ENCODE measurements at places on chromosomes 6 and 20.

DNA sequence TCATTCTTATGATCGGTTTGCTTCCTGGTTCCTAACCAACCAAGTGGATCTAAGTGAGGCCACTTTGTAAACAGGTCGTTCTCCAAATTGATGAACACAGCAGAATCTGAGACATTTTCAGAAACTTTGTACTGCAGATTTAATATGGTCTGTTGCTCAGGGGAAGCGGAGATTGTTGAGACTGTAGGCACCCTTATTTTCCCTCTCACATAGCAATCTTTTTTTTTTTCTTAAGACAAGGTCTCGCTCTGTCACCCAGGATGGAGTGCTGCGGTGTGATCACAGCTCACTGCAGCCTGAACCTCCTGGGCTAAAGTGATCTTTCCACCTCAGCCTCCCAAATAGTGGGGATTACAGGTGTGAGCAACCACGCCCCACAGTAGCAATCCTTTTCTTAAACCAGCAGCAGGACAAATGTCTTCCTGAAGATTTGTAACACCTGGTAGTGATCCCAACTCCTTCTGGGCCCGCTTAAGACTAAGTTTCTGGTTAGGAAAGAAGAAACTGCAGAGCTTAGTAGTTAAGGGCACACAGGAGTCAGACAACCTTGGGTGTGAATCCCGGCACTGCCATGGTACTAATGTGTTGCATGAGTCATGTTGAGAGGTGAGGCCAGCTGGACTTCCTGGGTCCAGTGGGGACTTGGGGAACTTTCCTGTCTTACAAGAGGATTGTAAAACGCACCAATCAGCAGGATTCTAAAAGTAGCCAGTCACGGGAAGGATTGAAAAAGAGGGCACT, 48.4 kb upstream of the EZR start:
- no peak for DNase-seq

GRCh38 chr6:69888482-69889233, 22.3 kb downstream of the COL19A1 start:
- DNase-seq = no peak

GRCh38 chr6:112270756-112271155, 16.4 kb upstream of the LAMA4 start:
- DNase-seq = no peak

GRCh38 chr6:66623050-66623449, 916.0 kb upstream of the EYS start:
- no peak for DNase-seq

- no peak for DNase-seq
These were observed 300.1 kb downstream of the ADGB start for GRCh38 chr6:146898888-146899227.

DNA sequence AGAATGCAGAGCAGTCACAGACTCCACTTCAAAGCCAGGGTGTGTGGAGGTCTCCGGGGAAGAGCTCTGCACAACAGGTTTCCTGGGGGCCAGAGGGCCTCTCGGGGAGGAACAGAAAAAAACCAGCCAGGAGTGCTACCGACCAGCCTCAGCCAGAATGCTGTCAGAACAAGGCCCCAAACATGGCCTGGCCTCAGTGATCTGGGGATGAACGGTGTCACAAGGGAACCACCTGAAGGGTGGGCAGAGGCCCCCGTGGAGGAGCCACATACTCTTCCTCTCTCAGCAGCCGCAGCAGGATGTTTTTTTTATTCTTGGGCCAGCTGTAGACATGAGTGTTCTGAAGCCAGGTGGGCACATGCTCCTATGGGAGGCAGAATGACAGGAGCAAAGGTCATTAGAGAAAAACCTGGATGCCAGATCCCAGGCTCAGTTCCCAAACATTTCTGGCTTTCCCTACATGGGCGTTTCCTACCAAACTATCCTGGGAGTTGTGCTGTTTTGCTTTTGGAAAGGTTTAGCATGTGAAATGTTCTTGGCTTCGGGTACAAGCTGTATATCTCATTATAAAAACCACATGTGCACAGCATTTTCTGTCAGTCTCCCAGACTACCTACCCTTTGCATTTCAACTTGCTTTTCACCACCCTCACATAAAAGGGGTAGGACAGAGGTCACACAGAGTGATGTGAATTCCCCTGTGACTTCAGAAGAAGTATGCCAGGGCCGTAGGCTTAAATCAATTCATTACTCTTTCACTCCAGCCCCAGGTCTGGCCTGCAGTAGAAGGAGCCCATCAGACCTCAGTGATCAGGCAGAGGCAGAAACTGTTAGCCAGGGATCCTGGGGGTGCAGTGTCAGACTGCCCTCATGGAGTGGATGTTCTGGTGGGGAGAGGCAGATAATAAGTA, 46.2 kb downstream of the TRAF3IP2 start:
- DNase-seq = no peak

- no peak for DNase-seq
These were observed 423.1 kb downstream of the MAFB start for GRCh38 chr20:40265825-40266533.

GRCh38 chr20:14497004-14497403, 159.6 kb upstream of the FLRT3 start:
- DNase-seq = no peak

- DNase-seq = peak; percentile 64
These were observed 113.5 kb upstream of the BTN3A2 start for GRCh38 chr6:26251354-26252076.

- no peak for DNase-seq
These were observed 37.7 kb downstream of the PMEPA1 start for GRCh38 chr20:57672164-57672563.

DNA sequence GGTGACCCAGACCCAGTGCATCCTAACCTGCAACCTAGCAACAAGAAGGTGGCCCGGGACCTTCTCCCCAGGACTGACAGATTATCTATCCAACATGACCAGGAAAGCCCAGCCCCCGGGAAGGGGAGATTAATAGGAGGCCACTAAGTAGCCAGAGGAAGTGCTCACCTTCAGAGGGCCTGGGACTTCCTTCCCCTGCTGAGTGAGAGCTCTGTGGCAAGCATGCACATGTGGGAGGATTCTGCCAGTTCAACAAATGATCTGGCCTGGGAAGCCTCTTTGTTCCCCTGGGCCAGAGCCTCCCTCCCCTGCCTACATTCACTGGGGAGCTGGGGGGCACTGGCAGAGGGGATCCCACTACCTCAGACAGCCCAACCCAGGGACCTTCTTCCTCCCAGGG, 39.6 kb downstream of the SHLD1 start:
- no peak for DNase-seq

DNA sequence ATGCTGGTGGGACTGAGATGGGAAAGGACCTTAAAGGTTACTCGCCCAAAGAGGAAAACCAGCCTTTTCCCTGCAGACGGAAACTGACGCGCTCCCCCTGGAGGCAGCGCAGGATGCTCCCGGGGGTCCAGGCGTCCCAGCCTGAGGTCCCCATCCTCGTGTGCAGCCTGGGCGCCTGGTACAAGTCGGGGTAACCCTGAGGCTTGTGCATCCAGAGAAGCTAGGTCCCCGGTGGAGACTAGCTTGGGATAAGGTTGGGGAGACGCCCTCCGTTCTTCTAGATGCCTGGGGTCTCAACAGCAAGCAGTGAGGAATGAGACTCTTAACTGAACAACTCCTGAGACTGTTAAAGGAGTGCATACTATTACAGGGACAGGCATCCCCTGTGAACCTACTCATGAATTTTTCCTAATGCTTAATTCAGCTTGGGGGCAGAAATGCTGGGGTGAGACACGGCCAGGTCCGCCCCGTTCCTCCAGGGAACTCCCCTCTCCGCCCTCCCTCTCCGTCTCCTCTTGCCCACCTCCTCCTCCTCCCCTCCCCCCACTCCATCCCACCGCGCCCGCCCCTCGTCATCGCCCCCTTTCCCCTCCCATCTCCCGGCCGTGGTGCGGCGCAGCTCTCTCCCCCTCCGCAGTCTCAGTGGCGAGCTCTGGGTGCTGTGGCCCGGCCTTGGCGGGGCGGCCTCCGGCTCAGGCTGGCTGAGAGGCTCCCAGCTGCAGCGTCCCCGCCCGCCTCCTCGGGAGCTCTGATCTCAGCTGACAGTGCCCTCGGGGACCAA, at the start of gene PRSS35:
Gene PRSS35 (plus strand): TSS at position 634 of the 781 bp plus-strand sequence. CDS start 10,908 bp downstream, outside the sequence.
- DNase-seq = no peak

All from activated T-cell treated with anti-CD3 and anti-CD28 coated beads, Interleukin-2, amount 50 U/mL, for 1 hour (primary cell).